NCI-H2081 (cell line): ENCODE measurements at places on chromosomes 6 and 20.
A peak's percentile ranks its signal among the peaks of the same experiment; 100 is the strongest.

GRCh38 chr20:3934624-3935023, 45.4 kb downstream of the PANK2 start:
- DNase-seq = no peak

GRCh38 chr6:108002365-108003221, 44.6 kb upstream of the SEC63 start:
- DNase-seq = peak; percentile 40

GRCh38 chr20:57617079-57617795, 3.0 kb downstream of the ZBP1 start:
- no peak for DNase-seq

DNA sequence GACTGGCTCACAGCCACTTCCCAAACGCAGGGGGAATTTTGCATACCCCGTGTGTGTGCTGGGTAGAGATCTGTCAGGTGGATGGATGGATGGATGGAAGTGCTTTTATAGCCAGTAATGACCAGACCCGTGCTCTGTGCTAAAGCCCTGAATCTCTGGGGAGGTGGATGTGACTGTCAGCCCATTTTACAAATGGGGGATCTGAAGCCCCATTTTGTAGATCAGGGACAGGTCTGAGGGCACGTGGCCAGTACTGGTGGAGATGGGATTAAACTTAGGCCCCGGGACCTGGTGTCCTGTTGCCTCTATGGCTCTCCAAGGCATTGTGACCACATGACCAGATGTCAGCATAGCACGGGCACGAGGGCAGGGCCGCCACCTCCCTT, 38.2 kb upstream of the ZBP1 start:
- no peak for DNase-seq

- DNase-seq = no peak
Observed at GRCh38 chr6:82237013-82237412, 10.5 kb downstream of the IBTK start.
